Mesenteric fat pad (tissue), 1 donor: ENCODE measurements at places on chromosomes 3 and 15.

GRCh38 chr3:182503401-182503800, 289.9 kb upstream of the ATP11B start:
- DNase-seq, result no peak

- no peak for DNase-seq
Measured at GRCh38 chr3:112635674-112636073, 5.3 kb downstream of the CCDC80 start.

DNA sequence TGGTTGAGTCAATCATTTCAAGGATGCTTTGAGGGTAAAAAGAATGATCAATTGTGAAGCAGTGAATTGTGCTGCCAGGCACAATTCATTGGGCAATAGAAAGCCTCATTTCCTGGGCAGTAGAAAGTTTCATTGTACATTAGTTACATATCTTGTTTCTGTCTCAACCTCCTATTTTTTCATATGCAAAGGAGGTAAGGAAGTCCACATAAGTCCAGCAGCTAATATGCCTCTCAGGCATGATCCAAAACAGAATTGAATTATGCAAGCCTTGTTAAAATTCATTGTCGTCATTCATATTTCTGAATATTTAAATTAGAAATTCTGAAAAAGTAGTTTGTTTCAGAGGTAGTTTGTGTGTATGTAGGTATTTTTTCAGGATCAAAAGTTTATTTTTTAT, 65.8 kb downstream of the TFRC start:
- no peak for DNase-seq

- no peak for DNase-seq
Measured at GRCh38 chr3:37025561-37026335, 32.4 kb downstream of the MLH1 start.

- DNase-seq, result no peak
Measured at GRCh38 chr3:122092460-122093165, 37.5 kb downstream of the CD86 start.

GRCh38 chr3:39387411-39387975, 4.3 kb downstream of the SLC25A38 start:
- no peak for DNase-seq

GRCh38 chr3:167078070-167078622, 302.0 kb downstream of the ZBBX start:
- DNase-seq, result no peak

- no peak for DNase-seq
Measured at GRCh38 chr3:29275309-29275708, 5.6 kb upstream of the RBMS3 start.

DNA sequence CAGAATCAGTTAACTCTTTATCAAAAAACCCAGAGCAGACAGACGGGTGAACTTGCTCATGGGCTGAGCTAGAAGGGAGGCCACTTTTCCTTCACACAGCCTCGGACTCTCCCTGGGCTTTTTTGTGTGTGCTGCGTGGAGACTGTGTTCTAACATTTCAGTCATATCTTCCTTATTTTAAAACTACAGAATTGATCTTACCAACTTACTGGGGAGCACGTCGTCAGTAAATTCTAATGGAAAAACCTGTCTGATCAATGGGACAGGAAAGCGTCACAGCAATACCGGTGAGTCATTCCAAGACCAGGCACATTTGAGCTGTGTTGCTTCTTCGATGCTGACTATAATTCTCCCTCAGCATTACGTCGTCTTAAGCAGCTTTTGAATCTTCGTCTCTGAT, 145.1 kb downstream of the LPP start:
- DNase-seq, result no peak
